ENCODE measurements at places on chromosomes 6 and 20.
A peak's percentile ranks its signal among the peaks of the same experiment; 100 is the strongest.

DNA sequence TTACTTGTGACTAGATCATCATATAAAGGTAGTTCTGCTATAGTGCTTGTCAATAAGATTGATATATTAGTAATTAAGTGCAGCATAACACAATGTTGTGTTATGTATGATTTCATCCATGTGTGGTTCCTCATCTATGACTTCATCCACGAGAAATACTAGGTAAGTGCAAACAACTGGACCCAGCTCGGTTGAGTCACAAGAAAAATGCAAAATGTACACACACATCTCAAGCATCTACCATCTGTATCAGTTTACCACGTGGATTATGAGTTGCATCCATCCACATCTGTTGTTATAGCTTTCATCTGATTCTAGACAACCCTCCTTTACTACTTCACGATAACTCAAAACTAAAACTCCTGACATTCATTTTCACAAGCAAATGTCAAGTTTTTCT, 517.0 kb upstream of the CITED2 start:
- no peak for DNase-seq

DNA sequence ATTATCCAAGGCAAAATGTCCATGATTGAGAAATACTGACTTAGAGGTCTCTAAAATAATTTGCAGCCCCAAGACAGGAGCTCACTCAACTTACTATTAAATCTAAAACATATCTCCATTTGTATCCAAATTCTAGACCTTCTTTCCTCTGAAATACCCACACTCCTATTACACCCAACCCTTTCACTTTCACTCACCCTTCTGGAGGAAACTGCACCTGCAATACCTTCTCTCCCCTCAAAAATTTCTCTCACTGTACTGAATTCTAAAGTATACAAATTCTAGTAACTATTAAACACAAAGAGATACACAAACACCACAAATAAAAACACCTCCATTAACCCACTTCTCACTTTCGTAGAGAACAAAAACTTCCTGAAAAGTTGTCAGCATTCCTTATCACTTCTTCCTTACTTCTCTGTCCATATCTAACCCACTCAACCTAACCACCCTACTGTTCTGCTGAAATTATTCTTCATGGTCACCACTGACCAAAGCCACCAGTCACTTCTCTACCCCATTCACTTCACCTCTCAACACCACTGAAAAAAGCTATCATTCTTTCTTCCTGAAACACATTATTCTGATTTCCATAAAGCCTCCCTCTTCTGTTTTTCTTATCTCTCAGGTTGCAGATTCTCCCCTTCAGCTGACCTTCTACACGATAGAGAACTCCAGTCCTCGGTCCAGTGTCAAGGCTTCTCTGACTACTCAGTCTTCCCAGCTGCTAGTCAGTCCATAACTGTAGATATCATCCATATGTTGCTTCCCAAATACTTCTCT, 12.0 kb downstream of the LMBRD1 start:
- DNase-seq: no peak

DNA sequence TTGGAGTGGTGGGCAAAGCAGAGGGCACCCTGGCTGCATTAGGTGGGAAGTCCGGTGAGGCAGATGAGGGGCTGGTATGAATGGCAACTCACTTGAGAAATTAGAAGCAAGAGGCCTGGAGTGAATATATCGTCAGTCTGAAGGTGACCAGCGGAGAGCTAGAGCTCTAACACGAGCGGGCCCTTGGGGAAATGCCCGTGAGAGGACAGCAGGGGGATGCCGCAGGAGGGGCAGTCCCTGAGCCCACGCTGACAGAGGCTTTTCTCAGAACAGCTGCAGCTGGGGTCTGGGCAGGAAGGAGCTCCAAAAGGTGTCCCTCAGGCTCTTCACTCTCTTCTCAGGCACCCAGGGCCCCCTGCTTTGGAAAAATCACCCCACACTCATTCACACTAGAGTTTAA, 32.0 kb upstream of the CD93 start:
- DNase-seq: no peak

GRCh38 chr6:163707387-163708355, 293.2 kb downstream of the QKI start:
- no peak for DNase-seq

GRCh38 chr6:3314621-3315467, 56.1 kb downstream of the PSMG4 start:
- no peak for DNase-seq

DNA sequence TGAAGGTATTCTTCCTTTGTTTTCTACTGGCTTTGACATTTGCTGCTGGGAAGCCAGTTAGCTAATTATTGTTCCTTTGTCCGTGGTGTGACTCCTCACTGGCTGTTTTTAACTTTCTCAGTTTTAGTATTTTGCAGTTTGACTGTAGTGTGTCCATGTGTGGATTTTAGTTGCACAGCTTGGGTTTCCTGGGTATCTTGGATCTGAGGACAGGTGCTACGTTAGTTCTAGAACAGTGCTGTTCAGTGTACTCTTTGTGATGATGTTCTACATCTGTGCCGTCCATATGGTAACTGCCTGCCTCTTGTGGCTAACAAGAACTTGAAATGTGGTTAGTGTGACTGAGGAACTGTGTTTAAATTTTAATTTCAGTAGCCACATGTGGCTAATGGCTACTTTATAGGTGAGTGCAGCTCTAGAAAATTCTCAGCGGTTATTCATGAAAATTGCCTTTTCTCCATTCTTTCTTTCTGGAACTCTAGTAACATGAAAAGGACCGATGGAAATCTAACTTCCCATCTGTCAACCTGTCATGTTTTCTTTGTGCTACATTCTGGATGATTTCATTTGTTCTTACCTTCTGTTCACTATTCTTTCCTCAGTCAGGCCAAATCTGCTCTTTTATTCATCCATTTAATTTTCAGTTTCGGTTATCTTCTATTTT, 7.4 kb downstream of the SNX9 start:
- DNase-seq: no peak

GRCh38 chr20:62400021-62400420, 7.1 kb downstream of the CABLES2 start:
- DNase-seq: no peak

DNA sequence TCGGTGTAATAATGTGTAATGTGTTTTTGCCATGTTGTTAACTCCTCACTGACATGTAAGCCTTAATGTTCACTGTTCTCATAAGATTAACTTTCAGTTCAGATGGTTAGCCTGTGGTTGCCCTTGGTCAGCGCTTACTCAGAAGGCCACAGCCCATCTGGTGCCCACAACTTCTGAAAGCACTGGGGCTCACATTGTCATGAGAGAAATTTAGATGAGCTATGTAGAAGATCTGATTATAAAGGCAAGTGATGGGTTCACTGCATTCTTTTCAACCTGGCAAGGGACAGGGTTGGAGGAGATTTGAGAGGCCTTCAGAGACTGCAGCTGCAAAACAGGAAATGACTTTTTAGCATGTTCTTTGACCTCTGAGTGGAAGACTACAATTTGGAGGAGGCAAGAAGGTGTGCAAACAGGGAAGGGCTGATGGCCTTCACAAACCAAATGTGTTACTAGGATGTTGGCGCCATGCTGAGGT, 242.3 kb upstream of the SUPT3H start:
- no peak for DNase-seq

- DNase-seq: no peak
Measured at GRCh38 chr6:44138717-44139350, 11.5 kb downstream of the TMEM63B start.

GRCh38 chr20:46985671-46986070, 91.0 kb downstream of the EYA2 start:
- DNase-seq: no peak

DNA sequence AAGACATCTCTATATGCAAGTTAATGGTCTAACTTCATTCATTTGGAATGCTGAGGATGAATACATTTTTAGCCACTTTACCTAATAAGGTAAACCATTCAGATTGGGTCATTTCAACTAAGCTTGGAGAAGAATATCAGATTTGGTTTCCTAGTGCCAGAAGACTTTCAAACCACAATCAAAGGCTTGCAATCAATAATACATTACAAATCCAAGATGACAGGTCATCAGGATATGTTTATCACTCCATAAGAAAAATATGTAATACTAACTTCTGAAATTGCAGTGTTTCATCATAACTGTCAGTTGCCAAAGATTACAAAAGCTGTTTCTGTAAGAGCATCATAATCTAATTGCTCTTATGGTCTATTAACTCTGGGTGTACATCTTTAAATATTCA, 654.0 kb downstream of the COL12A1 start:
- no peak for DNase-seq

DNA sequence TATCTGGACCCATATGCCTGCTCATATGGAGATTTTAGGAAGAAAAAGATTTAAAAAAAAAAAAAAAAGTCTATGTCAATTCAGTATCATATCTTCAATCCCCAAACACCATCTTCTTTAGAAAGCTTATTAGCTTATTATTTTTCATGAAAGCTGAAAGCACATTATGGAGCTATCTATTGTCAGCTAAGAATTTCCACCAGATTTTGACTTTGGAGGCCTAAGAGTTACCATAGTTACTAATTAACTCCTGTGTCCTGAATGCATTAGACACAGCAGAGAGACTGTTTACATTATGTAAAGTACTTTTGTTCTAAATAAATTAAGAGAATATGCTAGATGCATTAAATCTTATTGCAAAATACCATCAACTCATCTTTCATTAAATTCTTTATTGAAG, 255.5 kb upstream of the NRSN1 start:
- DNase-seq: no peak

- DNase-seq: no peak
Measured at GRCh38 chr20:56765172-56766073, 136.3 kb downstream of the TFAP2C start.

- DNase-seq: no peak
Measured at GRCh38 chr6:33619166-33619840, 1.8 kb upstream of the ITPR3 start.

DNA sequence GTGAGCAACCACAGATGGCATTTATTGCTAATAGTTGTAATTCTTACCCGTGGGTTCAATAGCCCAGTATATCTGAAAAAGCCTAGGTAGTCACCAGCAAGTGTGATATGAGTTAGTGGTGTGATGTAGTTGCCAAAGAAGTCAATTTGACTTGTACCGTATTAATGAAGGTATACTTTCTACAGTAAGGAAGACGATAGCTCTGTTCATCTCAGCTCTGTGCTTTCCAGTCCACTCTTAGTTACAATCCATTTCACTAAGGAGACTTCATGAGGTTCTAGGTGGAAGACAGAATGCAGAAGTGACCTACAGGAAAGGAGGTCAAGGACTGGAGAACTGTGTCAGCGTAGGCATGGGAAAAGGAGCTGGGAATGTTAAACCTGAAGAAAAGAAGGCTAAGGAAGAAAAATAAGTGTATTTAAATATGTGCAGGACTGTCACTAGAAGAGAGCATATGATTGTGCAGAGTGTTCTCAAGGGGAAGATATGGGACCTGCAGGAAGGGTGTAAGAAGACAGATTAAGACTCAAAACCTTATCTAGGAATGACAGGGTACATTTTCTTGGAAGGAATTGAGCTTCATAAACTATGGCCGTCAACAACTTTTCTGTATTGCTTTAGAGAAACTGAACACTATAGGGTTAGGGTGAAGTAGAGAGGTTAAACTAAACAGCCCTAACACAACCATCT, 116.9 kb upstream of the SCGN start:
- DNase-seq: no peak

DNA sequence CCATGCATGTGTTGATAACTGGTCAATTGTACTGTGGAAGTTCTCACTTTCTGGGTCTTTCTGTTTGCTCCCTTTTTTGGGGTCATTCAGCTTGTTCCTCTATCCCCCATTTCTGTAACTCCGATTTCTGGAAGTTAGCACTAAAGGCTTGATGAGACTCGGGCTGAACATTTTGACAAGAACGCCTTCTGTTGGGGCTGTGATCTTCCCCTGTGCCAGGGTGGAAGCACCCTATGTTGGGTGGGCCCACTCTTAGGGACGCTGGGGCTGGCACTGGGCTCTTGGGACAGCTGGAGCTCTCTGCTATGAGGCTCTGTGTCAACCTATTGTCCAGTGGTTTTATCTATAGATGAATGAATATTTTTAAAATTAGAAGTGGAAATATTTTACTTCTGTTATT, 60.1 kb upstream of the FRMD1 start:
- DNase-seq: no peak

DNA sequence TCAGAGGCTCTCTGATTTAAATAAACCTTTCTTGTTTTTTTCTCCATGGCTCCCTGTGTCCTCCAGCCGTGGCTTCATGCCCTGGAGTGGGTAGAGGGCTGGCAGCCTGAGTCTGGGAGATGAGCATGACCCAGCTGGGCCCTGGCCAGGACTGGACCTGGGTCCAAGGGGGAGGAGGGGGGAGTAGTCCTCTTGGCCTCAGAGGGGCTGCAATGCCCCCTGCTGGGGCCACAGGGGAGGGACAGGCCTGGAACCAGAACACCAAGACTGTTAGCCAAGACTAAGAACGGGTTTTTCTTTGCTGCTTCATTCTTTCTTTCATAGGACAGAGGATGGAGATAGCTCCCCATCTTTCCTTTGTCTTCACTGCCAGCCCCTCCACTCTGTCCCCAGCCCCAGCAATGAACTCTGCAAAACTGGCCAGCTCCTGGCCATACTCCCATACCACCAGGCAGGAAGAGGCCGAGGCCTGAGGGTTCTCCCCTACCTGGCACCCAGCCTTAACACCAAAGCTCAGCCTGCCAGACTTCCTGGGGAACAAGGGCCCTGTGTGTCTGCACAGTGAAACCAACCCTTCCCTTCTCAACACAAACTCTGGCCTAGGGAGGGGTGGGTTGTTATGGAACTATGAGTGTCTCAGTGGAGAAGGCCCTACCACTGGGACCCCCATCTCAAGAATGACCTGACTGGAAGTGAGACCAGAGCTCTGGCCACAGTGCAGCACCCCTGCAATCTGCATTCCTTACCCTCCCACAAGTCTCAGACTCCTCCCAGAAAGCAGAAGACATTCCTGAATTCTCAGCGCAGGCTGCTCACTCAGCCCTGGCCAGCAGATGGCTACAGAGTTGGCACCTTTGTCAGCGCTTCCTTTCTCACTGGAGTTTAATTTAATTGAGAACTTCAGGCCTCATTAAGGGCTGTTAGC, 11.0 kb downstream of the SLC29A1 start:
- DNase-seq: peak; percentile 71

DNA sequence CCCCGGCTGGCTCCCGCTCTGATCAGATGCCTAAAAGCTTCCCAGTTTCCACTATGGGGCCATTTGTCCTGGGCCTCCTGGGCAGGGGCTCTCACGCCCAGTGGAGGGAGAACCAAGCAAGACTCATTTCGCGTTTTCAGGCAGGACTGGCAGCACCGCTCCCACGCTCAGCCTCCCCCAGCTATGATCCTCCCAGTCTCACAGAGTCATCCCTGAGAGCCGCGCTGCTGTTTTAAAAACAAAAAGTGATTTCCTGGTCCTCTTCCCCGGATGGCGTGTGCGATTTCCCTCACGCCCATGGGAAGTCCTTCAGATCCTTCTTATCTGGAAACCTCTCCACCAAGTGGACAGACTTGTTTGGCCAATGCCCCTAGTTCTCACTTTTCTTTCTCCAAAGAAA, at the start of gene ADGRF5:
ADGRF5 (minus strand) TSS at position 208 of the 400 bp plus-strand sequence. CDS start 15,176 bp downstream, outside the sequence.
- DNase-seq: no peak
